ENCODE measurements at places on chromosomes 4 and X. TPM values are rescaled to one million over a fixed set of nuclear protein-coding genes. Genes with fewer than 3 reads are reported as not detected.

GRCh38 chr4:74057588-74057987 is 19.1 kb upstream of the CXCL3 start:
- DNase-seq, result no peak

DNA sequence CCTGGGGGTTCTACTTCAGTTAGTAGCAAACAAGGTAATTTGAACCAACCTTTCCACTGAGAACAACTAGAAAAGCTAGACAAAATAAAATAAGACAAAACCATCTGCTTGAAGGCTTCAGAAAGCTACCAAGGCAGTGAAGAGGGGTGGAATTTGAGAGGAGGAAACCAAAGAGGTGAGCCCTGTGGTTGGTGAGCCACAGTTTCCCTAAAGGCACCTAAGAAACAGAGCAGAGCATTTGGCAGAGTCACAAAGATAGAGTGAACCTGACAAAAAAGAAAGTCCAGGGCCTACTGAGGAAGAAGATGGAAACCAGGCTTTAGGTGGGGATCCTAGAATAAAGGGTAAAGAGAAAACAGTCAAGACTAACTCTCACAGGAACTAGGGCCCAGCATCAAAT is 44.3 kb downstream of the CHST7 start:
- no peak for DNase-seq

- DNase-seq, result peak; percentile 66
These were observed 53.8 kb downstream of the ZFYVE28 start for GRCh38 chr4:2364654-2365053.

Gene NR3C2
- total RNA-seq, result 18.4 TPM

Gene COQ2
- 17.2 TPM for total RNA-seq
